IPS DF 19.7 (cell line): ENCODE measurements at places on chromosomes 7 and 10.

DNA sequence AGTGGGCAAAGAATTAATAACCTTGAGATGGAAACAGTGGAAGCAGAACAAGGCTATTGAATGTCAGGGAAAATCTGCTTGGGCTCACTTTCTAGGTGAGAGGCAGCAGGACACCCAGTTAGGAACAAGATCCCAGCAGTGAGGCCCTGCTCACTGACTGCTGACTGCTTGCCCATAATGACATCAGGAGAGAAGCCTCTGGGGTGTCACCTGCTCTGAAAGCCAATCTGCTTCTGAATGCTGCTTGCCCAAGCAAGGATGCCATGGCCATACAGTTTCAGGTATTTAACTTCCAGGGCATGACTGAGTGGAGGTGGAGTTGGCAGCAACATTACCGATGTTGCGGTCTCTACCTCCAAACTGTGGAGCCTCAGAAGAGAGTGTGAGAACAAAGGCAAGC is 11.7 kb upstream of the WAPL start:
- DNase-seq, result no peak

GRCh38 chr7:80478683-80479082 is 33.2 kb downstream of the GNAT3 start:
- DNase-seq, result no peak

DNA sequence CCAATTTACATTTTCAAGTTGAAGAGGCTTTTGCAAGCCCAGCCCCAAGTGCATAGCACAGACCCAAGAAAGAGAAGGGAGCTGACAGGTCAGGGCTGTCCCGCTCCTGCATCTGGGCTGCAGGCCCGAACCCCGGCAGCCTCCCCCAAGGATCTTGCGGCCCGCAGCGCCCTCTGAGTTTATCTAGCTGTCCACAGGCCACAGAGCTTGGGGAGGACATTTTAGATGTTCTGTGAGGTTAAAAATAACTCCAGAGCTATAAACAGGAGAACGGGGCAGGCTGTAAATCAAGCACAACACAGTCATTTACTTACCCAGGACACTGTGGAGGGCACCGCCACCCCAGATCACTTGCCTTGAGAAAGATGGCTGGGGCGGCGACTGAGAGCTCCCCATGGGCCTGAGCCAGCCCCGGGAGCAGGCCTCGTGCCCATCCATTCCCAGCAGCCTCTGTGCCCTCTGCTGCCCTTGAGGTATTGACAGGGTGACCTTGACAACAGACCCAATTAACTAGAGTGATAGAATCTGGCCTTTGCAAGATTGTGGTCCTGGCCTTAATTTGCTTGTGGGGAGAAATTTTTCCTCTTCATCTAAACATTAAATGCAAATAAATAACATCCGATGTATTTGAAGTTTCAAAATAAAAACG is 563.0 kb downstream of the TCERG1L start:
- DNase-seq, result no peak

DNA sequence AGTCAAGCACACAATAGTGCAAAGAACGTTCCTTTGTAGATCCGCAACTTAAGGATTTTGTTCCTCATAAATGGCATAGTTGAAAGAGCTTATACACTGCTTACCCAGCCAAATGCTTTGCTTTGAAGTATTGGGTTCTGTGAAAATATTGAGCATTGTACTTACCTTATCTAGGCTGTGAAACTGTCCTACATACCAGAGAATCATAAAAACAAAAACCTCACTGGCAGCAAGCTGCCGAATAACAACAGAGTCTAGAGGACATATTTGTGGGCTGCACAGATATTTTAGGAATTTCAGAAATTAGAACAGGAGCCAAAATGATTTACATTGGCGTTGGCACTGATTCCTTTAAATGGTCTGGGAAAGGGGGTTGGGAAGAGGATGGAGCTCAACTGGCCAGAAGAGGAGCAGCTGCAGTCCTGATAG is 174.8 kb downstream of the RTKN2 start:
- no peak for DNase-seq

DNA sequence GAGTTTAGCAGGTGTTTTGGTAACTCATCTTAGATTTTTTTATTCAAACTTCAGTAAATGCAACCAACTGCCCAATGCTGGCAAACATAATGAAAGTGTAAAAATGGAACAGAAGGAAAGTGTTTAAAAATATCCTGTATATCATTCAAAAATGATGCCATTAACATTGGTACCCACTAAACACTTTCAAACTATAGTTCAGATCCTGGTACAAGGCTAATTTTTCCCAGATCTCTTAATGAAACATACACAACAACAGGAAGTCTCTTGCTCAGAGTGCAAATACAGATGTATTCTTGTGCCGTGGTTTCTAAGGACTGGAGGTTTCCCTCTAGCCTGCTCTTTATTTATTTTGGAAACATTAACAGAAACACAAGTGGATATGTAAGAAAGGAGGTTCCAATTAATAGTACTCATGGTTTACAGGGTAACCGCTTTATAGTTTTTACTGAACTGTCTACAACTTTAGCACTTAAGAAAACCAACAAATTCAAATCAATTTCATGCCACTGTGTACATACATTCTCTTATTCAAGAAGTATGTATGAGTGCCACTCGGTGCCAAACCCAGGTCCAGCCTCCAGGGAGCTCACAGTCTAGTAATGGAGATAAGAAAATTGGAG is 176.0 kb upstream of the AKR1E2 start:
- no peak for DNase-seq

GRCh38 chr10:101538446-101538845 is 49.6 kb downstream of the POLL start:
- no peak for DNase-seq

- no peak for DNase-seq
Observed at GRCh38 chr10:119090968-119091367, 10.4 kb upstream of the EIF3A start.

DNA sequence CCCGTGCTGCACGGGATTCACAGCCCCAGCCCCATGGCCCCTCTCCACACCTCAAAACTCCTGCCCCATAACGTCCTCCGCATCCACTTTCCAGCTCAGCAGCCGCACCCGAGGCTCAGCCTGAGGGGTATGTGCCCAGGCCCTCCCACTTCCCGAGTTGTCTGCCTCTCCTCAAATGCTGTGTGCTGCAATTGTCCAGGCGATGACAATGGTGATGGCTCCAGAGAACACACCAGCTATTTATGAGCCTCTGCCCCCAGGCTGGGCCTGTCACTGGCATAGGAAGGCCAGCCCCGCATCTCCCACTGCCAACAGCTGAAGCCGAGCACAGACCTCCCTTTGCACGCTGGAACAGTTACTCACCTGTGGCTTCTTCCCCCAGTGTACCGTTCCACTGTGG is 2.4 kb upstream of the LDB3 start:
- DNase-seq, result no peak

GRCh38 chr10:6769704-6770417 is 189.8 kb upstream of the PRKCQ start:
- no peak for DNase-seq

DNA sequence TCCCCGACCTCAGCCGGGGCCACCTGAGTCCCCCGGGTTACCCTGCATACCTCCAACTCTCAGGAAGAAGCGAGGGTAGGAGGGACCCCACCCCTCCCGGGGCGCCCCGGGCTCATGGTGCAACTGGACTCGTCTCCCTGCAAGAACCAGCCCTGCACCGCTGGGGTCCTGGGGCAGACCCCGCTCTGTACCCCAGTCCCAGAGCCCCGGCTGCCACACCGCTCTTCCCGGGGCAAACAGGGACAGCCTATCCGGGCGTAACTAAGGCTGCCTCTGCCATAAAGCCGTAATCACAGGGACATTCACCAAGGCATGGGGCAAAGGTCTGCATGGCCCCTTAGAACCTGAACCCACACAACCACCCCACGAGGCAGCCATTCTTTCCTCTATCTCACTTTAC is 6.7 kb upstream of the MAFK start:
- DNase-seq, result no peak

- no peak for DNase-seq
Observed at GRCh38 chr10:113111900-113112853, 162.1 kb downstream of the TCF7L2 start.

- no peak for DNase-seq
Observed at GRCh38 chr10:74394416-74394969, 243.5 kb downstream of the ADK start.

- no peak for DNase-seq
Observed at GRCh38 chr10:6083523-6084475, 5.0 kb upstream of the RBM17 start.

GRCh38 chr10:127878475-127879055 is 14.2 kb downstream of the CLRN3 start:
- DNase-seq, result no peak

DNA sequence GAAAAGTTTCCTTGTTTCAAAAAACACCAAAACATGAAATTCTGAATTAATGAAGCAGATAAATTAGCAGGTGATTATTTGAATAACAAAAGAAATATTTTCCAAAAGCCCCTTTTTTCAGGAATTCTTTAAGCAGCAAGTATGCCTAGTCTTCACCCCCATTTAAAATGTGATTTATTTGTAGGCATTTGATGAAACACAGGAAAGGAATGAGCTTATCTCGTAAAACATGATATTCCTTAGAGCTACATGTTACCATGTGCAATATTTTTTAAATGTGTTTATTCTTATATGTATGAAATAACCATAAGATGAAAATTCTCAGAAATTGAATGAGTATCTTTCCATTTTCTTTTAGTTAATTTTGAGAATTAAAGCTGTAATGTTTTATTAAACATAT is 106.1 kb downstream of the CHN2 start:
- no peak for DNase-seq

DNA sequence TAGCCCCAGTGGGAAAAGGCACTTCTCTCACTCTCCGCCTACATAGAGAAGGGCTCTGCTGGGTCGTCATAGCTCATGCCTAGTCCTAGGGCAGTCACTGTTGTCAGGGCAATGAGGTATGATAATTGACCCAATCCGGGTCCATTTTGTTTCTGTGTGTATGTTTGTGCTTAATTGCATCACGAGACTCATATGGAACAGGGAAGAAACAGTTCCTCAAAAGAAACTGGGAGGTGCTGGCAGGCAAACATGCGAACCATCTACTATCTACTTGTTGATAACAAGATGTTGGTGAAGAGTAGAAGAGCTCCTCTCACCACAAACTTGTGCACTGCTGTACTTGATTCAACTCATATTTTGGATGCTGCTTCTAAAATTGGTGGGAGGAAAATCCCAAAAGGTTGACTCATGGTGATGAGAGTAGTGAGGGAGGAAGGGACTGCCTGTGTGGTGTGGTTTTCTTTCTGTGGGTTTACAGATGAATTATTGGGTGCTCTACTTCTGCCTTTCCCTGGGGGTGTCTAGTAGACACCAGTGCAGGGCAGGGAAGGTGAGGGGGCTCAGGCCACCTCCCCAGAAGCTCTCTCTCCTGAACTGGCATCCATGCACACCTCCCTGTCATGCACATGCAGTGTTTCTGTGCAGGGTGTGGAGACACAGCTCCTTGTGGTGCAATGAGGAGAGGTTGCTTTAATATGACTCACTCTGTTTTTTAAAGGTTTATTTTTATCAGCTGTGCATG is 29.4 kb downstream of the LSMEM1 start:
- DNase-seq, result no peak

DNA sequence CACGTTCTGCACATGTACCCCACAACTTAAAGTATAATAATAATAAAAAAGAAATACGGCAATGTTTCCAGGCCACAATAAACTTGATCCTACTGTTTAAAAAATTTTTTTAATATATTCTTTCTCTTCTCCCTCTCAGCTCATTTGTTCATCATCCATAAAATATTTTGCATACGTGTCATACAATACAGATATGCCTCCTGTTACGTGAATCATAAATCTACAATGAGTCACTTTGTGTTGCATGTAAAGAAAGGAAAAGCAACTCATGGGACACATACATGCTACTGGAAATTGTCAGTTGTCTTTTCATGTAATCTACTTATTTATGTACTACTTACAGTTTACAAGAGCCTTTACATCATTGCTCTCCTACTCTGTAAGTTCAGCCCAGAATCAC is 1.1 kb upstream of the TECTB start:
- no peak for DNase-seq

DNA sequence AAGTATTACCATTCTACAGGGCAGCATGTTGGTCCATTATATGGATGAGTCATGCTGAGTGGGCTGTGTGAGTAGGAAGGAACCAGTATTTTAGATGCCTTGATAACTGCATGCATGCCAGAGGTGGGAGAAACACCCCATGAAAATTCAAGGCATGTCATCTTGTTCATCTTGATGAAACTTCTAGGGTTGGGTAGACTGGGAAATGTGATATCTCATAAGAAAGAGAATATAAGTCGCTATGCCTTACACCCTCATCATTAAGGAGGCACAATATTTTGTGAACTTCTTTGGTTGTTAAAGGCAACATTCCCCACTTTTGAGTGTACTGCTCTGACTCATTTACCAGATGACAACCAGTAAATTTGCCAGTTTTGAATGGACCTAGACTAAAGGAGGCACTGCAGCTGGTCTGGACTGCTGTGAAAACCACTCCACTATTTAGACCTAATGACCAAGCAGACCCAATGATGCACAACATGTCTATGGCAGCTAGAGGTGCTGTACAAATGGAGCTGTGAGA is 48.0 kb downstream of the ZNF365 start:
- DNase-seq, result no peak

DNA sequence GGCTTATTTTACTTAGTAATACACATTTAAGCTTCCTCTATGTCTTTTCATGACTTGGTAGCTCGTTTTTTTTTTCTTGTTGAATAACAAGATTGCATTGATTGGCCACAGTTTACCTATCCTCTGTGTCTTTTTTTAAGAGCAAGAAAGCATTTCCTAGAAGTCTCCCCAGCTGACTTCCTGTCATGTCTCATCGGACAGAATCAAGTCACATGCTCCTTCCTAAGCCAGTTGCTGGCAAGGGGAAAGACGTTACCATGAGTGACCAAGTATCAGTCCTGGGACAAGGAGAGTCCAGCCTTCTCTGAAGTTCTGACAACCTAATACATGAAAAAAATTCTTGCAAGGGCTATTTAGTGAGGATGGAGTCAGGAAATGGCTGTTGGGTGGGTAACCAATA is 24.9 kb upstream of the SFRP5 start:
- no peak for DNase-seq

- no peak for DNase-seq
Observed at GRCh38 chr7:44150466-44150832, 9.3 kb upstream of the MYL7 start.

DNA sequence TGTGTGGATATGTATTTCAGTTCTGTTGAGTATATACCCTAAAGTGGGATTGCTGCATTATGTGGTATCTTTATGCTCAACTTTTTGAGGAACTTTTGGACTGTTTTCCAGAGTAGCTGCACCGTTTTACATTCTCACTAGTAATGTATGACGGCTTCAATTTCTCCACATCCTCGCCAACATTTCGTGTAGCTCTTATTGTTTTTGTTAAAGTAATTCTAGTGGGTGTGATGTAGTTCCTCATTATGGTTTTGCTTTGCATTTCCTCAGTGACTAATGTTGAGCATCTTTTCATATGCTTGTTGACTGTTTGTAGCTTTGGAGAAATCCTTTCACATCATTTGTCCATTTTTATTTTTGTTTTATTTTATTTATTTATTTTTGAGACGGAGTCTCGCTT is 4.5 kb downstream of the STMP1 start:
- no peak for DNase-seq

GRCh38 chr10:115050375-115051010 is 42.7 kb upstream of the ATRNL1 start:
- DNase-seq, result no peak
